ENCODE measurements at places on chromosomes 6 and 20.

DNA sequence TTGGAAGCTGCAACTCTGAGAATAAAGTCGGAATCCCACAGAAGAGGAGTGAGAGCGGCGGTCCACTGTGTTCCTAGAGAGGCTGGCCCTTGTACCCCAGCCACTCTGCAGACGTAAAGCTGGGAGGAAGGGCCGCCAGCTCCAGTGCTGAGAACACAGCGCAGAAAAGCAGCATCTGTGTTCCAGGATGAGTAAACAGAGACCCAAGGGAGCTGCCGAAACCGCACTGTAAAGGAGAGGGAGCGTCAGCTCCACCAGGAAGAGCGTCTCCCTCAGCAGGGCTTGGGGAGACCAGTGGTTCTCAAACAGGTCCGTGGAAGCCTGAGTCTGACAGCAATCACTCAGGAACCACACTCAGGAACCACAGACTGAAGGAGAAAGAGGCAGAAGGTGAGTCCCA, 134.0 kb downstream of the WDR27 start:
- DNase-seq, result no peak

DNA sequence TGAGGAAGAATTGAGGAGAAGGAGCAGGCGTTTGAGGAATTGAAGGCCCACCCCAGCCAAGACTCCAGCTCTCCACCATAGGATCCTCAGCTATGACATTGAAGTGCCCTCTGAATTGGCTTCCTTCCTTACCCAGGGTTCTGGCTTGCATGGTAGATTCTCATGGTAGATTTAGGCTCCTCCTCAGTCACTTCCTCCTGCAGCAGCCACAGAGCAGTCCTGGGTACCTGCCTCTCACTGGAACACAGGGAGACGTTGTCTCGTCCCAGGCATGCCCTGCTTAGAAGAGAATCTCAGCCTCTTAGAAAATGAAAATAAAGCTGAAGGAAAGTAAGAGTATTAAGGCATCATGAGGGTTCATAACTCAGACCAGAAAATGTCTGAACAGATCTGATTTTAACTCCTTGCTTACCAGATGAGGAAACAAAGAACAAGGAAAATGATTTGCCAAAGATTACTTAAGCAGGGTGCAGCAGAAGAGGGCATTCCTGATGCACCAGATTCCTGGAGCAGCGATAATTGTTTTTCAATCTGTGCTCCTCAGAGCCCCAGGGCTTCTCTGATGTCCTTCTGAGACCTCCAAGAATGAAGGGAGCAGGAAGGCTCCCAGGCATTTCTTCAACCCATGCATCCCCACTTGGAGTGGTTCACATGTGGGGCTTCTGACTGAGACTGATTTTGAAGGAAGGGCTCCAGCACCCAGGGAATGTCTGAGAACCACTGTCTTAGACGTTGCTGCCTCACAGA, 219.8 kb downstream of the HIVEP2 start:
- DNase-seq, result no peak

GRCh38 chr20:31548820-31549512, 34.7 kb downstream of the HM13 start:
- no peak for DNase-seq

DNA sequence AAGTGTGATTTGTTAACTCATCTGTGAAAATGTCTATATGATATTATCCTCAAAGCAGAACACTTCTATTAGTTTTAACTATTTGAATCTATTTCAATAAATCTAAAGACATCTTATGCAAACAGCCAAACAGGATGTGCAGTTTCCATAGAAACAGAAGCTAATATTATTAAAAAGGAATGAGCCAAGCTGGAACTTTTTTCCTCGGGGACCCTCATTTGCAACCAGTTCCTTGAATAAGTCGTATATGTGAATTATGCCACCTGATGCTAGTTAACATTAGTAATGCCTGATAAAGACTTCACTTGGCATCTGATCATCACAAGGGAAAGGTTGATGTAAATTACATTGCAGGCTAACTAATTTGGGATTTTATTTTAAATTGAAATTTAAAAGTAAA, 216.9 kb upstream of the SMLR1 start:
- no peak for DNase-seq

- no peak for DNase-seq
Measured at GRCh38 chr6:163733061-163733460, 318.5 kb downstream of the QKI start.

- no peak for DNase-seq
Measured at GRCh38 chr6:24960991-24961475, 25.3 kb upstream of the RIPOR2 start.

DNA sequence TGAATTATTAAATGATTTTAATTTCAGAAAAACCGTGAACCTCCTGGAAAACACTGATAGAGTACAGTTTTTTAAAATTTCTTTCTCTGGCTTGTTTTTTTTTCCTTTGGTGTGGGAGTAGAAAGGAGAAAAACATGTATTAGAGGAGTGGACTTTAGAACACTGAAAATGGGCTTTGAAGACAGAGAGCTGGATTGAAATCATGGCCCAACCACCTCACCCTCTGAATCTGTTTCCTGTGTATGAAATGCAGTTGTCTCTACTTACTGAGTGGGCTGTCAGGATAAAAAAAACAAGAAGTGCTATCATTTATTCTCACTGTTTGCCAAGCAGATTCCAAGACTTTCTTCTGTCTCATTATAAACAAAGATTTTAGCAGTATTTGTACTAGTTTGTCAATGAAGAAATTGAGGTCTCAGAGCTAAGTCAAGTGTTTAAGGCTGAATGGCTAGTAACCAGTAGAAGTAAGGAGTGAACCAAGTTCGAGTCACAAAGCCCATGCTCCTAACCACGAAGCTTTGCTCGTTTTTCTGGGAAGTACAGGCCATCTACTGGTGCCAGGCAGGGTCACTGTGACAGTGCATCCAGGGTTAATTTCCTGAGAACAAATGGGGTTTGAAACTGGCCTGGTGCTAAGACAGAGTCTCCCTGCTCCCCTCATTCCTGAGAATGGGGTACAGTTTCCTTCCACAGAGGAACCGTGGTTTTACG, 256.4 kb downstream of the TMEM242 start:
- DNase-seq, result no peak

GRCh38 chr6:22350109-22350508, 53.3 kb upstream of the PRL start:
- DNase-seq, result no peak

GRCh38 chr6:31657406-31658157, 1.9 kb downstream of the APOM start:
- DNase-seq, result no peak

- DNase-seq, result no peak
Measured at GRCh38 chr6:38877721-38878120, 162.6 kb downstream of the DNAH8 start.

DNA sequence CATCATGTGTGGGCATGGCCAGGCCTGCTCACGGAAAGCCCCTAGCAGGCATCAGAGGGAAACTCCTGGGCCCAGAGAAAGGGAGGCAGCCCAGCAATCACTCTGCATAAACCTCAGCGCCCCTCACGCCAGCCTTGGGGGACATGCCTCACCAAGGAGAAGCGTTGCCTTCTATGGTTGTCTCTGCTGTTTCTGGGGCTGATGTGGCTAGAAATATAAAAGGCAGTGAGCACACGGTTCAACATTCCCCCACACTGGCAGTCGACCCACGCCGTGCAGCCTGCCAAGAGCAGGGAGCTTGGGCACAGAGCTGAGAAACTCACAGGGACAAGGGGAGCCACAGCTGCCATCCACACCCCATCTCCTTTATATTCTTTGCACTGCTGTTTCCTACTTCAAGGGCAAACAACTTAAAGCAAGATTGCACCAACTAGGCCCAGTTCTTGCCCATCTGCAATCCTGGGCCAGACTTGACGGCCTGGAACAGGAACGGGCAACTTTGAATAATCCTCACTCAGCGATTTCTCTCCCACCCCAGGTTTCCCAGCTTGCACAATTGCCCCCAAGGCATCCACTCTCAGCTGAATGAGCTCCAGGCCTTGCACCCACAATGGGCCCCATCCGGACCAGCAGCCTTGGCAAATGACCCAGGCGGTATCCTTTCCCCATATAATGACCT, 35.5 kb upstream of the FOXC1 start:
- DNase-seq, result peak; percentile 32

DNA sequence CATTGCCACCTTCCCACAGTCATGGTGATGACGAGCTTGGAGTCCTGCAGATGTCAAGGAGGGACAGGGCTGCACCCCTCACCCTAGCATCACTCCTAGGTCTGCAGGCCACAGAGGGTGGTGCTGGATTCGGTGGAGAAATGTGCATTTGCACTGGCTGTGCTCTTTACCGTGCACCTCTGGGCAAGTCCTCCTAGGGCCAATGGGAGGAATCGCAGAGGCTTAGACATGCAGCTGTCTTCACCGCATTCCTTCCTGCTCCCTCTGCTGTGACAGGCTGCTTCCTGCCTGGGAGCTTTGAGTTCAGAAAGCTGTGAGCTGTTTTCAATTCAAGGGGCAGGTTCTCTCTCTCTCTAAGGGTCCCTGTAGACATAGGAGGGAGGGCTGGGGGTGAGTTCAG, 85.1 kb downstream of the EDN3 start:
- DNase-seq, result peak; percentile 7

- peak; percentile 88 for DNase-seq
Measured at GRCh38 chr6:150865406-150866146, at the start of gene MTHFD1L. Gene MTHFD1L, plus strand, starts transcription at chr6:150865702. Its CDS starts 121 bp downstream, at chr6:150865823.

DNA sequence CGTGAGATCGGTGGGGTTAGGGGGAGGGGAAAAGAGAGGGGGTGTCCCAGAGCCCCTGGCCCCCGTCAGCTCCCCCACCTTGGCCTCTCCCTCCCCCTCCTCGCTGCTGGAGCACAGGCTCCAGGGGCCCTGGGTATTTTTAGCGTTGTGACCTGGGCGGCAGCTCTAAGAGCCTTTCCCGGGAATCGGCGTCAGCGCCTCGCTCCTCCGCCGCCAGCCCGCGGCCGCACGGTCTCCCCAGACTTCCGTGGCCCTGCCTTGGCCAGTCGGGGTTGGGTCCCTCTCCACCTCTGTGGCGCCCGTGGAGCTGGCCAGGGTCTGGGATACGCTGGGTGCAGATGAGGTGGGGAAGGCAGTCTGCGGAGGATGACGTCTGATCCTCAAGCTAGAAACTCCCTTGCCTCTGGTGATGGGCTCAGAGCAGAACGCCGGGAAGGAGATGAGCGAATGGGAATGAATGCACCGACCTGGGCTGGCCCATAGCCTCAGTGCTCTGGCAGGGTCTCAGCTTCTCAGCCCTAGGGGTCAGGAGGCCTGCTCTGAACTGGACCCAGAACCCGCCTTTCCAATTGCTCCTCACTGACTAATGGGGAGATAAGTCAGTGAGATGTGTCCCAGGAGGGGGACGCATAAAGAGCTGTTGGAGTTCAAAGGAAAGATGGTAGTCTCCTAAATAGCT, 883 bp upstream of the DBNDD2 start:
- DNase-seq, result no peak

DNA sequence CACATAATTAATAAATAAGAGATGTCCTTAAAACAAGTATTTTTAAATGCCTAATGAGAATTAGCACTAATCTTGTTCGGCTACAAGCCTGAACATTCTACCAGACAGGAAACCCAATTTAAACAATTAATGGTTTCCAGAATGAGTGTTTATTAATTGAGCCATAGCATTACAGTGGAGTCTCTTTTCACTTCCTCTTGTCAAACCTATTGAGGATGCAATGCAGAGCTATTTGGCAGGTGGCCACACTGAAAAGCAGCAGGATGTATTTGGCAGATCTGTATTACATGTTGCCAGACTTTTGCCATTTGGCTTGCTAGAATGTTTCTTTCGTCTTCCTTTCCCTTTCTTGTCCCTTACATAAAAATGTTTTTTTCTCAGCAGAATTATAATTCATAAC, 475.2 kb upstream of the MARCKS start:
- peak; percentile 80 for DNase-seq

DNA sequence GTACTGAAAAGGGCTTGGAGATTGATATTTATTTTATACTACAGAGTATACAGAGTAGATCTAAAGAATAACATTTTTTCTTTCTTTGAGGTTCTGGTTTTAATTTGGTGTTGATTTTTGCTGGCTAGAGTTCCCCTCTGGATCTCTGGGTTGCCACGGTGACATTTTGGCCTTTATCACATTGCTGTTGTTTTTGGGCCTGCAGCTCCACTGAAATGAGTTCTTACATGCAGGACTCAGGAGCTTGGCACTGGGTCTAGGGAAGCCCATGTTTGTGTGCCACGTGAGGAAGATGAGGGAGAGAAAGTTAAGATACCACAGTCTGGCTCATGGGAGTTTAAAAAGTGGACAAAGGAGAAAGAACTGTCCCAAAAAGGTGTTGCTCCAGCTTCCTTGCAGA, 7.4 kb upstream of the TFAP2C start:
- no peak for DNase-seq
